Aorta (tissue), 5 donors: ENCODE measurements at places on chromosomes 7 and 10. TPM values are rescaled to one million over a fixed set of nuclear protein-coding genes. Genes with fewer than 3 reads are reported as not detected.

CCL24 gene
- 2.4 TPM for total RNA-seq

ZNF107 gene
- total RNA-seq = 9.5 TPM

JAKMIP3 gene
- total RNA-seq = 0.99 TPM

DGKI gene
- 11.3 TPM for total RNA-seq

STK31 gene
- 0.94 TPM for total RNA-seq

- no peaks in the 10 kb centered on the region for H3K4me1 ChIP-seq
- DNase-seq = no peak
- no peak overlapping the region for H3K4me3 ChIP-seq
- no peak overlapping the region for H3K27ac ChIP-seq
These were observed 28.3 kb upstream of the CUL1 start for GRCh38 chr7:148670374-148670773.

GRCh38 chr10:17742918-17743317 lies 9.1 kb upstream of the TMEM236 start:
- DNase-seq = peak; percentile 90
- H3K36me3 ChIP-seq = no peaks in the 10 kb centered on the region
- no peaks in the 10 kb centered on the region for H3K27me3 ChIP-seq
- no peak overlapping the region for H3K4me3 ChIP-seq
- no peak overlapping the region for H3K27ac ChIP-seq
- H3K4me1 ChIP-seq = no peaks in the 10 kb centered on the region

DNA sequence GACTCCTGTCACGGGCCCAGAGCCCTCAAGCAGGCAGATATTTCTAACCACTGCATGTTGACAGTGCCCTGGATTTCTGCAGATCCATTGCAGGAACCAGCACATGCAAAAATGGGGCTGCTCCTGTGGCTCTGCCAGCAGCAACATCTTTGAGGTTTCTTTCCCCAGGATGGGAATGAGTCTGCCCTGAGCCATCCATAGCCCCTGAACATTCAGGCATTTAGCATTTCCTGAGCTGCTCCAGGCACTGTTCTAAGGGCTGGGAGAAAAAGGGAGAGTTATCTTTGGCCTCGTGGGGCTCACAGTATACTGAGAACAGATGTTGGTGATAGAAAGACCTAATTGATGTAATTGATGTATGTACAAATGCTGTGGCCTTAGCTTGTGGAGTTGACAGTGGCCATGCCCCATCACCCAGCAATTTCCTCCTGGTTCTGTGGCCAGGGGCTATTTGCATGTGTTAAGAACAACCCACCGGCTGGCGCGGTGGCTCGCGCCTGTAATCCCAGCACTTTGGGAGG lies 66.0 kb upstream of the LRRC4 start:
- no peaks in the 10 kb centered on the region for H3K27me3 ChIP-seq
- H3K4me1 ChIP-seq = no peaks in the 10 kb centered on the region
- no peak overlapping the region for H3K27ac ChIP-seq
- no peak overlapping the region for H3K4me3 ChIP-seq

DNA sequence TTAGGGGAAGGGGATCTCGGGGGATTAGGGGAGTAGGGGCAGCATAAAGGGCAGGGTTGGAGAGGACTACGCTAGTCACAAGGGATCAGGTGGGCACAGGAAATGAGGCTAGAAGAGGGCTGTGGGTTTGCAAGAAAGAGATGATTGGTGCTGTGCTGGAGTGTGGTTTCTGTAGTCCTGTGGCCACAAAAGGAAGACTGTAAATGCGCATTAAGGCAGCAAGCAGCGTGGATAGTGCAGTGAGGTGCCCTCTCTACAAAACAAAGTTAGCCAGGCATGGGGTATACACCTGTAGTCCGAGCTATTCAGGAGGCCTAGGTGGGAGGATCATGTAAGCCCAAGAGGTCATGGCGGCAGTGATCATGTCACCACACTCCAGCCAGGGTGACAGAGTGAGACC lies 212.1 kb downstream of the MLLT10 start:
- no peaks in the 10 kb centered on the region for H3K27me3 ChIP-seq
- DNase-seq = no peak
- H3K27ac ChIP-seq = no peak overlapping the region
- H3K4me3 ChIP-seq = no peak overlapping the region
- H3K36me3 ChIP-seq = no peaks in the 10 kb centered on the region

DNA sequence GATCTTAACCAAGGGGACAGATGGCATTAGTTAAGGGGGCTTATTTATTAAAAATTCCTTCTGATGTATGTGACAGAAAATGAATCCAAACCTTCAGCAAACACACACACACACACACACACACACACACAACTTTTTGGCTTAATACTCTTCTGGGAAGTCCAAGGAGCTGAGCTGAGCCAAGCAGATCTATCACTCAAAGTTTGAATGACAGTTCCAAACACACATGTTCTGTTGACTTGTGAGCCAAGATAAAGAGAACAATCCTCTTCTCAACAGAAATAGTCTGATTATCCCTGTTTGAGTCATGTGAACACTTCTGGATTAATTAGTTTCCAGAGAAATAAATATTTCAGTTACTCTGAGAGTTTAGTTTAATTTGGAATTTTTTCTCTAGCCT lies 31.5 kb downstream of the KBTBD2 start:
- H3K27me3 ChIP-seq = no peaks in the 10 kb centered on the region
- H3K4me1 ChIP-seq = no peaks in the 10 kb centered on the region
- no peak for DNase-seq
- H3K27ac ChIP-seq = no peak overlapping the region
- H3K4me3 ChIP-seq = no peak overlapping the region
- H3K36me3 ChIP-seq = no peaks in the 10 kb centered on the region

GRCh38 chr10:72449941-72450441 lies 95.3 kb upstream of the DNAJB12 start:
- no peaks in the 10 kb centered on the region for H3K4me1 ChIP-seq
- H3K36me3 ChIP-seq = no peaks in the 10 kb centered on the region
- no peak overlapping the region for H3K4me3 ChIP-seq
